ENCODE measurements at places on chromosomes 4 and X. TPM values are rescaled to one million over a fixed set of nuclear protein-coding genes. Genes with fewer than 3 reads are reported as not detected.

- no peak for DNase-seq
Observed at GRCh38 chr4:175369087-175369486, 443.0 kb downstream of the GPM6A start.

GRCh38 chrX:27998666-27999065, 17.4 kb upstream of the DCAF8L1 start:
- no peak for DNase-seq

GRCh38 chr4:74260036-74260435, 48.2 kb upstream of the EPGN start:
- DNase-seq: no peak

- no peak for DNase-seq
Observed at GRCh38 chrX:100404851-100405250, 5.2 kb downstream of the PCDH19 start.

RAB33B gene
- 17.0 TPM for total RNA-seq

ART3 gene
- 0.37 TPM for total RNA-seq

EREG gene
- 0.29 TPM for total RNA-seq

Measured in posterior vena cava (tissue), 2 donors.